ENCODE measurements at places on chromosomes 1 and 21.

- no peak for DNase-seq
- no peak overlapping the region for H3K27ac ChIP-seq
- H3K27me3 ChIP-seq = peaks cover 10% of the 10 kb centered on the region
- peaks cover 1% of the 10 kb centered on the region for H3K36me3 ChIP-seq
- H3K4me1 ChIP-seq = peaks cover 15% of the 10 kb centered on the region
These were observed 67.0 kb upstream of the KAZN start for GRCh38 chr1:14531519-14531918.

DNA sequence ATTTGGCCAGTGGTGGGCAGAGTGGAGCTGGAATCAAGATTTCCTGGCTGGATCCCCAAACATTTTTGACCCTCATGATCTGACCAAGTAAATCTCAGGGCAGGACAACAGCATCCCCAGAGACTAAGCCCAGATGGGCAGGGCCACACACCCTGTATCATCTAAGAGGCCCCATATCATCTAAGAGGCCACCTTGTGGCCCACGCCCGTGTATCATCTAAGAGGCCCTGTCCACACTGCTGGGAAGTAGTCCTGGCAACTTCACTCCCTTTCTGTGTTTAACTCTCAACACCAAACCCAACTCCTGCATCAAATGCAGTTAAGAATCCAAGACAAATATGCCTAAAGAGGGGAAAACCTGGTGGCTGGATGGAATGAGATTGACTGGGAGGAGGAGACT is 81.6 kb upstream of the SSX2IP start:
- no peak for DNase-seq
- peaks cover 15% of the 10 kb centered on the region for H3K4me1 ChIP-seq
- H3K27me3 ChIP-seq = peaks cover 28% of the 10 kb centered on the region
- no peak overlapping the region for H3K4me3 ChIP-seq
- H3K27ac ChIP-seq = no peak overlapping the region

GRCh38 chr21:35045542-35046262 is 3.4 kb downstream of the RUNX1 start:
- H3K27me3 ChIP-seq = peaks cover 38% of the 10 kb centered on the region
- H3K4me1 ChIP-seq = peaks cover 22% of the 10 kb centered on the region
- no peak overlapping the region for H3K4me3 ChIP-seq
- DNase-seq = no peak
- H3K36me3 ChIP-seq = no peaks in the 10 kb centered on the region

GRCh38 chr1:194293851-194294405 is 1107.5 kb upstream of the B3GALT2 start:
- no peak overlapping the region for H3K4me3 ChIP-seq
- H3K4me1 ChIP-seq = peaks cover 2% of the 10 kb centered on the region
- H3K27ac ChIP-seq = no peak overlapping the region
- no peaks in the 10 kb centered on the region for H3K36me3 ChIP-seq

DNA sequence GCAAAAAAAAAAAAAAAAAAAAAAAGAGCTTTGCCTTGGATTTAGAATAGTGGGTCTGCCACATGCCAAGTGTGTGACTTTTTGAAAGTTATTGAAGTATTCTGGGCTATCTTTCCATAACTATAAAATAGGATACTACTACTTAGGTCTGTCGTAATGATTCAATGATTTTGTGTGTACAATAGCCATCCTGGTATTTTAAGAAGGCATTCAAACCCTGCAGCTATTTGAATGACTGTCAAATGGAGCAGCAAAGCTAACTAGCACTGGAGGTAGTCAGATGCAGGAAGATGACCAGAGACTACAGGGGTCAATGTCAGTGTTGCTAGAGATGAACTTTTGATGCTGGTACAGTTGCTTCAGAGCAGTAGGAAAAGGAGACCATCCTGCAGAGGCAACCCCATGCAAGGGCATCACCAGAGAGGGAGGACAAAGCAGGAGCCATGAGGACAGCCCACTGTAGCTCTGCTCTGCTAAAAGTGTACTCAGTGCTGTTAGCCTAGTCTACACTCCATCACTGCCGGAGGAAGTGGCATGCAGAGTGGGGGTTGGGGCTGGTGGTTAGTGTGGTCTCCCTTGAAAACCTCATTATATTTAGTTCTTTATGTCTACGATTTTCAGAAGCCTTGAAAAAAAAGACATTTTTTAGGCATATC is 29.0 kb downstream of the DUSP10 start:
- H3K4me1 ChIP-seq = peaks cover 80% of the 10 kb centered on the region
- peaks cover 1% of the 10 kb centered on the region for H3K36me3 ChIP-seq
- no peak for DNase-seq
- H3K27ac ChIP-seq = no peak overlapping the region

GRCh38 chr1:90220941-90221693 is 226.2 kb downstream of the ZNF326 start:
- H3K36me3 ChIP-seq = peaks cover 6% of the 10 kb centered on the region
- H3K27ac ChIP-seq = no peak overlapping the region
- peaks cover 14% of the 10 kb centered on the region for H3K4me1 ChIP-seq
- H3K4me3 ChIP-seq = no peak overlapping the region
- no peak for DNase-seq
- H3K27me3 ChIP-seq = peaks cover 7% of the 10 kb centered on the region

DNA sequence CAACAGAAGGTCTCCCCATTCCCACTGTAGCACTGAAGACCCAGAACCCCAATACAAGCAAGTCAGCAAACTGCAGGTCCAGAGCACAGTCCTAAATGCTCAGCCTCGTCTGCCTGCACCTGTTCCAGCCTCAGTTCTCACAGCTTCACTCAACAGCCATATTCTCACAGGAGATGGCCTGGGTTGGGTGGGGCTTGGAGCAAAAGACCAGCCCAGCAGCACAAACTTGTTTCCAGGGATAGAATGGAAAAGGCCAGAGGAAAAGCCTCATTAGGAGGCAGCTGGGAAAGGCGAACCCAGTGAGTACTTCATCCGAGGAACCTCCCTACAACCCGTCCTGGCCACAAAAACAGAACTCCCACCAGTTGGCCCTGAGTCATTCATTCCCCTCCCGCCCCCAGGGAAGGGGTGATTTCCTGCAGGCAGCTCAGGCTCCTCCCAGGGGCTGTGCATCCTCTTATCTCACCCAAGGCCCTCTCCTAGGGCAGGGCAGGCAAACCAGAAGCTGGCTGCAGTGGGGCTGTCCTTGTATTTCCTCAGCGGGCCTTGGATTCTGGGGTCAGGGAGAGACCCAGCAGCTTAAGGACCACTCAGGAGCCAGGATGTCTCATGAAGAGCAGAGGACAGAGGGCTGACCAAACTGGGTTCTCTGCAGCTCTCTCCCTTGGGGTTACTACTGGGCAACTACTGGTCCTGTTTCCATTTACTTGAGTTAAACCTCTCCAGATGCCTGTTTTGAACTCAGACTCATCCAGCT is 7.4 kb upstream of the MPL start:
- no peak overlapping the region for H3K27ac ChIP-seq
- H3K27me3 ChIP-seq = peaks cover 5% of the 10 kb centered on the region
- H3K36me3 ChIP-seq = no peaks in the 10 kb centered on the region
- no peak overlapping the region for H3K4me3 ChIP-seq

DNA sequence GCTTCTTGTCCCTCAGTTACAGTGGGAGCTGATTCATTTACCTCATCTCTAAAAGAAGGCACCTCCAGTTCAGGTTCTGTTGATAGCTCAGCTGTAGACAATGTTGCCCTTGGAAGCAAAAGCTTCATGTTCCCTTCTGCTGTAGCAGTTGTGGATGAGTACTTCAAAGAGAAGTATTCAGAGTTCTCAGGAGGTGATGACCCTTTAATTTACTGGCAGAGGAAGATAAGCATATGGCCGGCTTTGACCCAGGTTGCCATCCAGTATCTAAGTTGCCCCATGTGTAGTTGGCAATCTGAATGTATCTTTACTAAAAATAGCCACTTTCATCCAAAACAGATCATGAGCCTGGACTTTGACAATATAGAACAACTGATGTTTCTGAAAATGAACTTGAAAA is 4.5 kb downstream of the ZBED6 start:
- peaks cover 20% of the 10 kb centered on the region for H3K4me1 ChIP-seq
- H3K27ac ChIP-seq = no peak overlapping the region
- no peak for DNase-seq
- no peaks in the 10 kb centered on the region for H3K27me3 ChIP-seq

GRCh38 chr1:246159279-246160227 is 347.5 kb downstream of the SMYD3 start:
- no peak for DNase-seq
- no peaks in the 10 kb centered on the region for H3K36me3 ChIP-seq
- H3K4me1 ChIP-seq = no peaks in the 10 kb centered on the region
- H3K27ac ChIP-seq = no peak overlapping the region

DNA sequence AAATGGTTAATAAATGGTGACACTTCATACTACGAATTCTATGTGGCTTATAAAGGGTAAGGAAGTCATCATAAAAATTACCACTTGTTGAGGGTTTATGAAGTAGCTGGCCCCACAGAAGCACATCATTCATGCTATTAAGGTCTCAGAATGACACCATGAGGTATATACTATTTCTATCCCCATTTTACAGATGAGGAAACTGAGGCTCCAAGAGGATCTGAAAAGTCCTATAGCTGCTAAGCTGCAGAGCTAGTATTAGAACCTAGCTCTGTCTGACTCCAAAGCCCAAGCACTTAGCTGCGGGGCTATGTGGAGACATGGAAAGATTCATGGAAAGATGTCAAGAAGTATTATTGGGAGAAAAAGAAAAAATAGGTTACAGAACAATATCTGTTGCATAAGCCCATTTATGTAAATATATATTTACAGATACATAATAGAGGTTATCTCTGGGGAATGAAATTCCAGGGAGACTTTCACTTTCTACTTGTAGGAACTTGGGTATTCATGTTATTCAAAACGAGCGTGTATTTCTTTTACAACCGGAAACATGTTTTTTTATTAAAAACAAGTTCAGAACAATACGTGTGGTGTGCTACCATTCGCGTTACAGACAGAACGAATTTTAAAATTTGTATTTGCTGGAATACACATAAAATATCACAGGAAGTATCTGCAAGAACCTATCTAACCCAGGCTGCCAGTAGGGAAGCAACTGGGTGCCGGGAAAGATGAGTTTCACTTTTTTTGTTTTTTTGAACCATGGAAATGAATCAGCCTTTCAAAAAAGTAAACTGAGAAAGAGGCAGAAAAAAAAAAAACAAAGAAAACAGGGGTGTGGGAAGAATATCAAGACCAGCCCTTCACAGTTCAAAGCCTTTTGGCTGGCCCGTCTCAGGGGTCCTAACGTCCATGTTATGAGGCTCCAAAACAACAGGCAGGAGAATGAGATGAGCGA is 13.4 kb downstream of the SPOCD1 start:
- H3K4me3 ChIP-seq = no peak overlapping the region
- H3K27ac ChIP-seq = no peak overlapping the region
- DNase-seq = no peak
- no peaks in the 10 kb centered on the region for H3K36me3 ChIP-seq
- H3K27me3 ChIP-seq = peaks cover 19% of the 10 kb centered on the region

DNA sequence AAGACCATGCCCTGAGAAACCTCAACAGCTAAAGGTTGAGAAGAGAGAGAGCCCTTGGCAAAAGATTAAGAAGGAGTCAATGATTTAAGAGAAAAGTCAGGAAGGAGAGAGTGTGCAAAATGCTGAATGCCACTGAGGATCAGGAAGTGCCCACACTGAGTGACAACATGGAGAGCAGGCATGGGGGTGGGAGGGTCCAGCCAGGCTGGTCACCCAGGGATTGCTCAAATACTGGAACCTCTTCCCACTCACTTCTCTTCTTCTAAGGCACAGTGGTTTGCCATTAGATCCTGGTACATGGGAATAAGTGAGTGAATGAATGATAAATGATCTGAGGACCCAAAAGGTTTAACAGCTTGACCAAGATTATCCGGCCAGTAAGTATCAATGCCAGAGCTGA is 11.1 kb downstream of the PRR9 start:
- no peak overlapping the region for H3K27ac ChIP-seq
- no peak overlapping the region for H3K4me3 ChIP-seq

- peak overlapping the region; percentile 9 for H3K27ac ChIP-seq
- H3K36me3 ChIP-seq = peaks cover 5% of the 10 kb centered on the region
- H3K4me3 ChIP-seq = no peak overlapping the region
- H3K4me1 ChIP-seq = no peaks in the 10 kb centered on the region
- DNase-seq = no peak
These were observed 965.2 kb downstream of the TTLL7 start for GRCh38 chr1:83033682-83034081.

DNA sequence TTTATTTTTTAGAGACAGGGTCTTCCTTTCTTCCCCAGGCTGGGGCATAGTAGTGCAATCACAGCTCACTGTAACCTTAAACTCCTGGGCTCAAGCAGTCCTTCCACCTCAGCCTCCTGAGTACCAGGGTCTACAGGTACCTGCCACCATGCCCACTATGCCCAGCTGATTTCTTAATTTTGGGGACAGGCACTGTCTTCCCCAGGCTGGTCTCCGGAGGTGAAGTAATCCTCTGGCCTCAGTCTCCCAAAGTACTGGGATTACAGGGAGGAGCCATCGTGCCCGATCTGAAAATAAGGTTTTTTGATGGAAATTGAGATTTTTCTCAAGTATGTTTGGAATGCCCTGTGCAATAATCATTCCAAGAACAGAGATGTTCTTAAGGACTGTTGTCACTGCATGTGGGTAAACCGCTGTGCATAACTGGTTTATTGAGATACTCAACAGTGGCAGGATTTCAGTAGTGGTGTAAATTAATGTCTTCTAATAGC is 934 bp upstream of the MSH4 start:
- peaks cover 40% of the 10 kb centered on the region for H3K36me3 ChIP-seq
- no peak for DNase-seq
- H3K27ac ChIP-seq = no peak overlapping the region

GRCh38 chr1:54299037-54299436 is 99.1 kb downstream of the MRPL37 start:
- no peaks in the 10 kb centered on the region for H3K36me3 ChIP-seq
- no peaks in the 10 kb centered on the region for H3K27me3 ChIP-seq
- peak overlapping the region; percentile 79 for H3K27ac ChIP-seq
- no peak for DNase-seq
- H3K4me3 ChIP-seq = no peak overlapping the region

GRCh38 chr1:113073479-113073950 is 517 bp downstream of the LRIG2 start:
- peak; percentile 66 for DNase-seq
- peaks cover 8% of the 10 kb centered on the region for H3K36me3 ChIP-seq
- H3K27ac ChIP-seq = peak overlapping the region; percentile 99
- no peaks in the 10 kb centered on the region for H3K27me3 ChIP-seq

GRCh38 chr1:156900896-156901589 is 7.5 kb downstream of the PEAR1 start:
- peaks cover 71% of the 10 kb centered on the region for H3K27me3 ChIP-seq
- DNase-seq = no peak
- H3K36me3 ChIP-seq = no peaks in the 10 kb centered on the region
- peaks cover 4% of the 10 kb centered on the region for H3K4me1 ChIP-seq
- H3K4me3 ChIP-seq = no peak overlapping the region

Data from progenitor cell of endocrine pancreas (in vitro differentiated cells).